Ovary (tissue), 10 donors: ENCODE measurements at places on chromosomes 13 and 19. TPM values are rescaled to one million over a fixed set of nuclear protein-coding genes. Genes with fewer than 3 reads are reported as not detected.
A peak's percentile ranks its signal among the peaks of the same experiment; 100 is the strongest.

GRCh38 chr13:28346154-28346553, 148.8 kb downstream of the FLT1 start:
- H3K4me3 ChIP-seq: no peak overlapping the region
- no peaks in the 10 kb centered on the region for H3K36me3 ChIP-seq
- no peak for DNase-seq
- H3K27me3 ChIP-seq: no peaks in the 10 kb centered on the region
- H3K4me1 ChIP-seq: no peaks in the 10 kb centered on the region

DNA sequence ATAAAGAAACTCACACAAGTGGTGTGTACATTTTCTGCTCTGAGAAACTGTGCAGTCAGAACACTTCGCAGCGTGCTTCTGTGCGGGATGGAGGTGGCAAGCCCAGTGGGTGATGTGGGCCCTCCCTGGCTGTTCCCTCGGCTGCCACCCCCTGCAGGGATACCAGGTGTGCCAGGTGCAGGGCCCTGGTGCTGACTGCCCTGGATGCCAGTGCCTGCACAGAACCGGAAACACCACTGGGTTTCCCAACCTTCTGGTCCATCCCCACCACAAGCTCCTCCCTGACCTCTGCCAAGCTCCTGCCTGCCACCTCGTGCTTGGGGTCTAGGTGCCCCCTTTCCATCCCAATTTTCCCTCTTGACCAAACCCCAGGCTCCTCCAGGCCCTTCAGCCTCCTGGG, 81.9 kb upstream of the MCF2L start:
- H3K27me3 ChIP-seq: no peaks in the 10 kb centered on the region
- no peak overlapping the region for H3K4me3 ChIP-seq
- no peak for DNase-seq
- no peaks in the 10 kb centered on the region for H3K36me3 ChIP-seq

- no peaks in the 10 kb centered on the region for H3K27me3 ChIP-seq
- no peak overlapping the region for H3K27ac ChIP-seq
- H3K4me3 ChIP-seq: no peak overlapping the region
- DNase-seq: no peak
- H3K4me1 ChIP-seq: peaks cover 8% of the 10 kb centered on the region
These were observed 3.7 kb downstream of the FAM174C start for GRCh38 chr19:1278713-1279660.

DNA sequence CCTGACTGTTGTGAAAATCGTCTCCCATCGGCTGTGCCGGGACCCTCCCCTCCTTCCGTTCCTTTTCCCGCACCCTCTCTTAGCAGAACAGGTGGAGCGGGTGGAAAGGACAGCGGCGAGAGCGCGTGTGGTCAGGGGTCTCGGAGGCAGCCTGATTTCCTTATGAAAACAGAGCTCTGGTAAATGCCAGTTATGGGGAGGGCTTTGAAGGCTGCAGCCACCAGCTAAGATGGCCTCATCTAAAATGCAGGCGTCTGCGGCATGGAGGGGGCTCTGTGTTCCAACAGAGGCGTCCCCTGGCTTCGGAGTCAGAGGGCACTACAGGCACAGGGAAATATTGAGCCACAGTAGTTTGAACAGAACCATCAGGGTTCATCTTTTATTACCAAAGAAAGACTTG, 93.8 kb upstream of the SOX1 start:
- H3K4me1 ChIP-seq: no peaks in the 10 kb centered on the region
- H3K27ac ChIP-seq: no peak overlapping the region
- no peaks in the 10 kb centered on the region for H3K36me3 ChIP-seq
- no peak overlapping the region for H3K4me3 ChIP-seq
- no peak for DNase-seq
- H3K27me3 ChIP-seq: no peaks in the 10 kb centered on the region

DNA sequence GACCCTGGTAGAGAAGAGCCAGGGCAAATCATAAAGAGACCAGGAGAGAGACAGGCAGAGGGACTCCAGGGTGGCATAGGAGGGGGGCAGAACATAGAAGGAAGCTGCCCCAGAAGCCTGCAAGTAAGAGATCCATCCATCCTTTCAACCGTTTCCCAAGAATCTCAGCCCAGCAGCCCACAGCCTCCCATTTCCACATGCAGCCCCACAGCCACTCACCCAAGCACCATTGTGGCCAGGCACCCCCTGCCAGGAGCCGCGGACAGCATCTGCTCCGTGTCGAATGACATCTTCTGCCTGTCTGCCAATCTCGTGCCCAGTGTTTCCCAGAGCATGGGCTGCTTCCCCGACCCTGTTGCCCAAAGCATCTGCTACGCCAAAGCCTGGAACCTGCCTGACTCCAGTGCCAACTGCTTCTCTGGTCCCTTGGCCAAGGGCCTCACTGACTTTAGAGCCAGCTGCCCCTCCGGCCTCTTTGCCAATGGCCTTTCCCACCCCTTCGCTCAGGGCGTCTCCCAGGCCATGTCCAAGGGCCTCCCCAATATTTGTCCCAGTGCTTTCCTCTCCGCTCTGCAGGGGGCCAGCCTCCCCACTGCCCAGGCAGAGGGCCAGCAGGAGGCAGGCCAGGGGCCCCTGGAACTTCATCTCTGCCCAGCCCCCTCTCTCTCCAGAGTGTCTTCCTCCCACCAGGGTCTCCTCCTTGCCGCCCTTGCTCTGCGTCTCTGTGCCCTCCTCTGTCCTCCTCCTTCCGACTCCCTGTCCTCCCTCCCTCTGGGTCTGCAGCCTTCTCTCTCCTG, 420 bp downstream of the DMKN start:
- no peaks in the 10 kb centered on the region for H3K27me3 ChIP-seq
- H3K36me3 ChIP-seq: no peaks in the 10 kb centered on the region
- no peak for DNase-seq

- no peaks in the 10 kb centered on the region for H3K4me1 ChIP-seq
- no peak for DNase-seq
- H3K4me3 ChIP-seq: no peak overlapping the region
These were observed 12.3 kb downstream of the ZNF575 start for GRCh38 chr19:43545276-43545675.

The ACER1 gene
- not detected for total RNA-seq

The CHAF1A gene
- 4.8 TPM for total RNA-seq

DNA sequence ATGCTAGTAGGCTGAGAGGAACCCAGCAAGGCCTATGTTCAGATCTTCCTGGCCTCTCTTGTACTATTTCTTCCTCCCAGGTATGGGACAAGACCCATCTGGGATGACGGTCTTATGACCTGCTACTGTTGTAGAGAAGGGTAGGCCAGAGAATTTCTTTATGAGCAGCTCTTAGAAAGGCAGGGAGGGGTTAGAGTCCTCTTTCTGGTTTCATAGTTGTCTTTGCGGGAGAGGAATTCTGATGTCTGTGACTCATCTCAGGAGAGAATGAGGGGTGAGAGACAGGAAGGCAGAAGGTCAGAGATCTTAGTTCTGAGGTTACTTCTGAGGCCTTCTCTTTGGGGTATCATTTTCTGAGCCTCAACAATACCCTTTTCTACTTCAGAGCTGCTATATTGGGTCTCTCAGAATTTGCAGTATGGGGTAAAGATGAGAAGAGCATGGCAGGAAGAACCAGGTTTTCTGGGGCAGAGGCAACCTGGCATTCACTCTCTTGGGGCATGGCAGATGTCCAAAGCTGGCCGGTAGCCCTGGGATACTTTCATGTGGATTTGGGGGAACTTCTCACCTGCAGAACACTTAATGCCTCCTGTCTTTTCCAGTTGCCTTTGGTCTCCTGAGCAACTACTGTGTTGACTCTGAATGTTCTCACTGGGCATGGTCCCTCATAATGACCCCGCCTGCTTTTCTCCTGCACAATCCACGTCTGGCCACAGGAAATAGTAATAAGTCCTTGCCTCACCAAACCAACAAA, 154.4 kb downstream of the GGACT start:
- no peak for DNase-seq
- H3K4me1 ChIP-seq: no peaks in the 10 kb centered on the region
- H3K27ac ChIP-seq: no peak overlapping the region
- no peaks in the 10 kb centered on the region for H3K27me3 ChIP-seq
- no peak overlapping the region for H3K4me3 ChIP-seq

- no peaks in the 10 kb centered on the region for H3K4me1 ChIP-seq
- no peaks in the 10 kb centered on the region for H3K36me3 ChIP-seq
- no peaks in the 10 kb centered on the region for H3K27me3 ChIP-seq
- H3K4me3 ChIP-seq: no peak overlapping the region
These were observed 174.9 kb downstream of the TNFSF13B start for GRCh38 chr13:108444448-108444847.

DNA sequence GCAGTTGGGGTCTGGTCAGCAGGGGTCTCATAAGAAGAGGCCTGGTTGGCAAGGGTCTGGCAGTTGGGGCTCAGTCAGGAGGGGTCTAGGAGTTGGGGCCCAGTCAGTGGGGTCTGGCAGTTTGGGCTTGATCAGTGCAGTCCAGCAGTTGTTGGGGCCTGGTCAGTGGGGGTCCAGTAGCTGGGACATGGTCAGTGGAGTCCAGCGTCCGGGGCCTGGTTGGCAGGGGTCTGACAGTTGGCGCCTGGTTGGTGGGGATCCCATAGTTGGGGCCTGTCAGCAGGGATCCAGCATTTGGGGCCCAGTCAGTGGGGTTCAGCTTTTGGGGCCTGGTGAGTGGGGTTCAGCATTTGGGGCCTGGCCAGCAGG, 60.5 kb upstream of the TPM4 start:
- H3K27me3 ChIP-seq: no peaks in the 10 kb centered on the region
- peak; percentile 12 for DNase-seq
- no peak overlapping the region for H3K27ac ChIP-seq
- no peaks in the 10 kb centered on the region for H3K36me3 ChIP-seq

GRCh38 chr13:60275208-60275607, 111.5 kb upstream of the DIAPH3 start:
- DNase-seq: no peak
- no peaks in the 10 kb centered on the region for H3K4me1 ChIP-seq

- H3K4me3 ChIP-seq: no peak overlapping the region
These were observed 62.6 kb downstream of the RYR1 start for GRCh38 chr19:38496116-38496515.

DNA sequence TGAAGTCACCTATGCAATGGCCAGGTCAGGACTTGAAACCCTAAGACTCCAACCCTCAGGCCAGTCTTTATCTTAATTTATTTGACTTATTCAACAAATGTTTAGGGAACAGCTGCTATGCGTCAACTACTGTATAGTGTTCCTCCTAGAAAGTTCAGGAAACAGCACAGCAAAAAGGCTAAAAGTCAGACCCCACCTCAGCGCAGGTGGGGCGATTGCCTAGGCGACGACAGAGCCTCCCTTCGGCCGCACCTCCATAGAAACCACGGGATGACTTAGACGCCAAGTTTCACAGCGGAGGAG, 502 bp downstream of the VRK3 start:
- no peaks in the 10 kb centered on the region for H3K36me3 ChIP-seq
- peaks cover 12% of the 10 kb centered on the region for H3K4me1 ChIP-seq
- H3K27me3 ChIP-seq: no peaks in the 10 kb centered on the region
- no peak for DNase-seq
- H3K4me3 ChIP-seq: peak overlapping the region; percentile 99
- H3K27ac ChIP-seq: peak overlapping the region; percentile 74

DNA sequence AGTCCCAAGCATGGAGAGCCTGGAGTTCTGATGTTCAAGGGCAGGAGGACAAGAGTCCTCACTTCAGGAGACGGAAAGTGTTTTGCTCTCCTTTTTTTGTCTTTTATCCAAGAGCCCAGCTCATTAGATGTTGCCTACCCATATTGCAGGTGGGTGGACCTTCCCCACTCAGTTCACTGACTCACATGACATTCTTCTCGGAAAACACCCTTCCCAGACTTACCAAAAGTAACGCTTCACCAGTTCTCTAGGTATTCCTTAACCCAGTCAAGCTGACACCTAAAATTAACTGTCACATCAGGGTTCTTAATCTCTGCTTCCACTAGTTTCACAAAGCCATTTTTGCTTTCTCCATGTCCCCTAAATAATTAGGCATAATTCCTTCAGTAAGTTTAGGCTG, 2215.4 kb upstream of the PCDH20 start:
- H3K27ac ChIP-seq: no peak overlapping the region
- no peaks in the 10 kb centered on the region for H3K4me1 ChIP-seq
- H3K36me3 ChIP-seq: no peaks in the 10 kb centered on the region
- no peak for DNase-seq
- H3K27me3 ChIP-seq: no peaks in the 10 kb centered on the region

The MADCAM1 gene
- total RNA-seq: 0.90 TPM

The NKPD1 gene
- total RNA-seq: 0.36 TPM

The NCAN gene
- total RNA-seq: not detected

The ERFL gene
- 0.50 TPM for total RNA-seq

DNA sequence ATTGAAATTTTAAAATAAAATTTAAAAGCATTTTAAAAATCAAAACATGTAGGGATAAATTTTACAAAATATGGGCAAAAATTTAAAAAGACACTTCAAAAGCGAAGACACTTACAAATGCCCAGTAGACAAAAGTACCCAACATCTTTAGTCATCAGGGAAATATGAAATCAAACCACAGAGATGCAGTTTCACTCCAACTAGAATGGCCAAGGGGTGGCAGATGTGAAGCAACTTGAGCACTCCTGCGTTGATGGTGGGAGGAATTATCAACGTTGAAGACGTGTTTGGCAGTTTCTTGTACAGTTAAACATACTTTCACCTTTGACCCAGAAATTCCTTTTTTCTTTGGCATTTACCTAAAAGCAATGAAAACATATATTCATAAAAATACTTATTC, 518.0 kb upstream of the SGCG start:
- no peaks in the 10 kb centered on the region for H3K27me3 ChIP-seq
- no peak overlapping the region for H3K4me3 ChIP-seq
- no peaks in the 10 kb centered on the region for H3K4me1 ChIP-seq
- no peak for DNase-seq
- H3K27ac ChIP-seq: no peak overlapping the region

GRCh38 chr13:23765531-23765930, 123.7 kb downstream of the MIPEP start:
- no peak for DNase-seq
- no peaks in the 10 kb centered on the region for H3K36me3 ChIP-seq
- no peak overlapping the region for H3K27ac ChIP-seq

GRCh38 chr19:15779756-15780476, 7.5 kb upstream of the OR10H5 start:
- H3K27ac ChIP-seq: no peak overlapping the region
- peaks cover 12% of the 10 kb centered on the region for H3K4me1 ChIP-seq
- no peaks in the 10 kb centered on the region for H3K27me3 ChIP-seq
- DNase-seq: peak; percentile 92

- DNase-seq: no peak
- peaks cover 13% of the 10 kb centered on the region for H3K4me1 ChIP-seq
- H3K4me3 ChIP-seq: no peak overlapping the region
- H3K27ac ChIP-seq: no peak overlapping the region
- no peaks in the 10 kb centered on the region for H3K36me3 ChIP-seq
These were observed 7.2 kb upstream of the USF2 start for GRCh38 chr19:35261356-35262100.

The ZNF492 gene
- 0.61 TPM for total RNA-seq

DNA sequence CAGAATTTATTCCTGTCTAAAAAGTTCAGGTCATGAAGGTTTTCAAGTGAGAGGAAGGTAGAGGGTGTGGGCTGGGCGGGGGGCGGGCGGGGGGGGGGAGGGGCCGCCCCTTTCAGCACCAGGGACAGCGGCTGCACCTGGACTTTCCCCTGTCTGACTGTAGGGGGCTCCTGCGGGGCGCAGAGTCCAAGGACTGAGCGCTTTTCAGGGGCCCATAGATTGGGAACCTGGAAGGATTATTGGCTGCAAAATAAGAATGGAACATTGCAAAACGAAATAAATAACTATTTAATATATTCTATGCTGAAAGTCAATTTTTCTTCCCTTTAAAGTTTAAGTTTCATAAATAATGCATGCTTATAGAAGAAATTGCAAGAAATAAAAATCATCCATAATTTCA, 8.9 kb upstream of the CYP4F3 start:
- DNase-seq: no peak
- H3K27ac ChIP-seq: no peak overlapping the region
- no peak overlapping the region for H3K4me3 ChIP-seq
- H3K4me1 ChIP-seq: no peaks in the 10 kb centered on the region
- H3K36me3 ChIP-seq: no peaks in the 10 kb centered on the region
